ENCODE measurements at places on chromosomes 7 and 10.

DNA sequence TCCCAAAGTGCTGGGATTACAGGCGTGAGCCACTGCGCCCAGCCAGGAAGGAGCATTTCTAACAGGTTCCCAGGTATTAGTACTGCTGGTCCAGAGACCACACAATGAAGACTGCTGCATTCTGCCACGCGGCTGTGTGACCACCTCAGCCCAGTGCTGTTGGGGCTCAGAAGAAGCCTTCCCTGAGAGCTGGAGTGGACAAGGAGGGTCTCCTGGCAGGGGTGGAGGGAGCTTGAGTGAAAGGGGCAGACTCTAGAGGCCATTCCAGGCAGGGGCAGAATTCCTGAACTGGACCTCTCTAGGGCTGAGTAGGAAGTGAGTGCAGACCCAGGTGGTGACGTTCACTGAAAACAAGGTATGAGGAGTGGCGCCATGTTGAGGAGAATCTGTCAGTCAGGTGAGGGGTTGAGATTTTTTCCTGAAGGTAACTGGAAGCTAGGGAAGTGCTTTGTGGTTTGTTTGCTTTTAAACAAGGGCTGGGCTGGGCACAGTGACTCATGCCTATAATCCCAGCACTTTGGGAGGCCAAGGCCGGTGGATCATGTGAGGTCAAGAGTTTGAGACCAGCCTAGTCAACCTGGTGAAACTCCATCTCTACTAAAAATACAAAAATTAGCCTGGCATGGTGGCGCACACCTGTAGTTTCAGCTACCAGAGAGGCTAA is 67.6 kb downstream of the TACC2 start:
- DNase-seq = no peak

GRCh38 chr7:25503306-25503705 is 275.0 kb upstream of the NPVF start:
- DNase-seq = no peak

DNA sequence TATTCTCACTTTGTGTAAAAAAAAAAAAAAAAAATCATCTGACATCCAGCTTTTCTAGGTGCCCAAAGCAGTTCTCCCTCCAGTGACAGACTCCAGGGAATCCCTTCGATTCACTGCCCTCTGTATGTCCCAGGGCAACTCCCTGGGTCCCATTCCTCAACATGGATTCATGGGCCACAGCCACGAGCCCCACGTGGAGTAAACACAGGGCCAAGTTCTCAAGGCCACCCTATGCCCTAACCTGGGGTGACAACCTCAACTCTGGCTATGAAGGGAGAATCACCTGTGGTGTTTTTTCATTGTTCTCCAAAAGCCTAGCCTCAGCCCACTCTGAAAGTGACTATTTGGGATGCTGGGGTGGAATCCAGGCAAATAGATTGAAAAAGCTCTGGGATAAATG is 3.4 kb downstream of the BNIP3 start:
- no peak for DNase-seq

DNA sequence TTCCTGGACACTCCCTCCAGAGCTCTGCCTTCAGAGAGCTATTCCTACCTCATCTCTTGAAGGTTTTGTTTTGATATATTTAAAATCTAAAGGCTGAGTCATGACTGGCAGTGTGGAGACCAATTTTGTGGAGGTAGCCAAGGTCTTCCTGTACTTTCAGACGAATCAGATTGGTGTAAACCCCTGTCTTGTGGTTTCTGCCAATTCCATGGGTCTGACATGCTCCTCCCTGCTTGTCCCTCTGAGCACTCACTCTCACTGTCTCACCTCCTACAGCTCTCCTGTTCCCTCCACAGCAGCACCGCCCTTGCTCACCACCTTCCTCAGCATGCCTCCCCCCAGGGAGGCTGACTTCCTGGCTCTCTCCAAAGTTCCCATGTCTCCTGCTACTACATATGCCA is 179.8 kb downstream of the NPSR1 start:
- DNase-seq = no peak

GRCh38 chr7:127504715-127505114 is 80.7 kb downstream of the GCC1 start:
- DNase-seq = no peak

DNA sequence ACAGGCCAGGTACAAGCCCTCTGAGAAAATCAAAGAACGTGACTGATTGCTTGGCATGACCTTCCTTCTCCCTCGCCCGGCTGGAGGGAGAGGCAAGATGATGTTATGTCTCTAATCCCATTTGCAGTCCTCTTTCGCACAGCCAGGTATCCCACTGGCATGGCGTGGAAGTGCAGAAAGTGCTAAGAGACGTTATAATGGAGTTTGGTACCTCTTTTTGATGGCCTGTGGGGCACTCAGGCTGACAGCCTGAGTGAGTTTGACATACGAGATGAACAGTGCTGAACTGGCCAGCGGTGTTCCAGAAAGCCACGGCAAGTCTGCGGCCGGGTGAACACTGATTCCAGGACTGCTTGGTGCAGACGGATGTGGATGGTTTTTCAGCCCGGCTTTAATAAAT is 241.6 kb downstream of the RAB11FIP2 start:
- DNase-seq = no peak

DNA sequence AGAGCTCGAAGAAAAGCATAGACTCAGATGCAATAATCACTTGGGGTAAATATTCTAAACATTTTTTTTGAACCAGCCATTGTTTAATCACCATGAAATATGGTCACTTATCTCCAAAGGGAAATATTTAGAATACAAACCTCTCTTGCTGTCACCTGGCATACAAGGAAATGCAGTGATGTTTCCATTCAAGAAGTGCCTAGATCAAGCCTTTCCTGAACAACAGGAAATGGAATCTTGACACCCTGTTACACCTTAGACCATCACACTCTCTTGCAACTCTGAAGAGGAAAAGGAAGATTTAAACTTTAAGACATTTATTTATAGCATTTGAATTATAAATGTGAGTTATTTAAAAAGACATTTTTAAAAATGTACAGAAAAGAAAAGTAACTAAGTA is 263.0 kb upstream of the BMPER start:
- DNase-seq = no peak

DNA sequence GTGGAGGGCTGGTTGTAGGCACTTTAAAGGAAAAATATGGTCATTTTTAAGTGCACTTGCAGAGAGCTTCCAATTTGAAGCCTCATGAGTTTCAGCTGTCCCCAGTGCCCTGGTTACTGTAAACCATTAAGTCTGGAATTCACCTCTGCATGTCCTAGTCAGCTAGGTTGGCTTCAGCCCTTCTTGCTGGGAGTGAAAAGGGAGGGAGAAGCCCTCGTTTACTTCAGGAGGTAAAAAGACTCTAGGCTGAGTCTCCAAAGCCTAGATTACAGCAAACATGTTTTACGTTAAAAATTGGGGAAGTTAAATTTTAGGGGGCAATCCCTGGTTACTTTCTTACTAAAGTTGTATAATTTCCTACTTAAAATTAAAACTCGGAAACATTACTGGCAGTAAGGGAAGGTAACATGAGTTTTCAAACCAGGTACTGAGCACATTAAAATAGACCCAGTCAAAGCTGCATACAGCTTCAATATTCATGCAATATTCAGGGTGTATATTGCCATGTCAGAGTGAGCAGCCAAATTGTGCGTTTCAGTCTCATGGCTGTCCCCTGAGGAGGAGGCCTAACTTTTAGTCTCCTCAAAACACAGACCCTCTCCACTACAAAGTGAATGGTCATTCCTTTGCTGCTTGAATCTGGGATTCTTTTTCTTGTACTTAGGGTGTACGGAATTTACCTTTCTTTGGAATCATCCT is 156.7 kb downstream of the PRKG1 start:
- DNase-seq = no peak

DNA sequence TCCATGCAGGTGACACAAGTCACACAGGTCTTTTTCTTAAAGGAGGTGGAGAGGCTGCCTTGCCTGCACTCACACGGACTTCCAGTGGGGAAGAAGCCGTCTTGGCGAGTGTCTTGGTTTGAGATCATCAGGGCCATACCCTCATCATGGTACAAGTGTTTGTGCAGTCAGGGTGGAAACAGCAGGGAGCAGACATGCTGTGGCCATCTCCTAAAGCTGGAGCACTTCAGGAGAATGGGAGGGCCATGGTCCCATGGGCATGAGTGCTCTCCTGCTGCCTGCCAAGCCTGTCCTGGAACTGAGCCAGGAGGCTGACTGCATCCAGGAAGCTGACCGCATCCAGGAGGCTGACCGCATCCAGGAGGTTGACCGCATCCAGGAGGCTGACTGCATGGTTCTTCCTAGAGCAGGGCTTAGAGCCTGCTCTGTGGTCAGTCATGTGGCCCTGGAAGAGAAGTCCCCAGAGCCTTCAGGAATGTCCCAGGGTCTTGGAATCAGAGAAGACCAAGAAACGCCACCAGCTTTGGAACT is 98.4 kb downstream of the ADARB2 start:
- no peak for DNase-seq

- no peak for DNase-seq
Observed at GRCh38 chr10:76086170-76086760, 654.8 kb downstream of the LRMDA start.

- DNase-seq = no peak
Observed at GRCh38 chr10:54081950-54082349, 719.1 kb downstream of the PCDH15 start.

DNA sequence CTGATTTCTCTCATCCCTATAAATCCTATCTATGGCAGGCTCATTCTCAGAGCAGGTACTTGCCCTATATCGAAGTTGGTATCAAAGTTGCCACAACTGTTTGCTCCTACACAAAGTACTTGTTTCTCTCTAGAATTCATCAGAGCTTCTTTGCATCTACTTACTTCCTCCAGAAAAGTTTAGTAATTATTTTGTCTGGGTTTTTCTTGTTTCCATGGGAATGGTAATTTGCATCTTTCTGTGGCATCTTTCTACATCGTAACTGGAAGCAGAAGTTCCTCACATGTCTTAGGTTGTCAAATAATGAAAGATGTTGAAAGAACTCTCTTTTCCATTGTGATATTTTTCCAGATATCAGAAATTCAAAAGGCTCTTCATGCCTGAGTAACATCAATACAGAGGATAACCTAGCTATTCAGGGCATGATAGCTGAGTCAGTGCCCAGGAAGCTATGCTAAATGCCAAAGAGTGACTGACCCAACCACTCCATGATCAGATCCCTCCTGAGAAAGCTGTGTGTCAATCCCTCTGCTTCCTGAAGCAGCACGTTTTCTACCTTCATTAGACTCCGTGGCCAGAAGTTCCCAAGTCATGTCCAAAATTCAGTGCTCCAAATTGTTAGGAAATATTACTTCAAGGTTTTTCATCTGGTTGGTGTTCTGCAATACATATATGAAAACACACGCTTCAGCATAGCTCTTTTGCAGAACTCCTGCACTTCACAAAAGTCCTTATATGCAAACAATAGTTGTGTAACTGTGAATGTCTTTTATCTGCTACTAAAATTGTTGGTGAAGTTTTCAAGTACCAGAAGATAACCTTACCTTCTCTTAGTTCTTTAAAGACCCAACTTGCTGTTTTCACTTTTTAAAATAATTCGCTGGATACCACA is 216.5 kb downstream of the VTI1A start:
- DNase-seq = no peak

DNA sequence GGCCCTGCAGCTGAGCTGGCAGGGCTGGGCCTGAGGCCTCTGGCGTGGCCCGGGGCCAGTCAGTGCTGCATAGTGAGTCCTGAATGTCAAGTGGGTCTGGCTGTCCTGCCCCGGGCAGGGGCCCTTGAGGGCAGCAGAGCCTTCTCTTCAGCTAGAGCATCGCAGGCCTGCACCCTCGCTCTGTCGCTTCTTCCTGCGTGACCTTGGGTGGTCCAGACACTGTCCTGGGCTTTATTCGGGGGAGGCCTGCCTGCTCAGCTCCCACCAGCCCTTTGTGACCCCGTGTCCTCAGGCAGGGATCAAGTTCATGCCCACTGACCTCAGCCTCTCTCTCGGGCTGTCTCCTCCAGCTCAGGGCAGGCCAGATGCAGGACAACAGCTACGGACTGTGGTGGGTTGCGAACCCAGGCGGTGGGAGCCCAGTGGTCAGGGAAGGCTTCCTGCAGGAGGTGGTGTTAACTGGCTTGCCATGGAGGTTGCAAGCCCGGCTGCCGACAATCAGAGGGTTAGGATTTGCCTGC is 3.4 kb downstream of the TTYH3 start:
- DNase-seq = no peak

DNA sequence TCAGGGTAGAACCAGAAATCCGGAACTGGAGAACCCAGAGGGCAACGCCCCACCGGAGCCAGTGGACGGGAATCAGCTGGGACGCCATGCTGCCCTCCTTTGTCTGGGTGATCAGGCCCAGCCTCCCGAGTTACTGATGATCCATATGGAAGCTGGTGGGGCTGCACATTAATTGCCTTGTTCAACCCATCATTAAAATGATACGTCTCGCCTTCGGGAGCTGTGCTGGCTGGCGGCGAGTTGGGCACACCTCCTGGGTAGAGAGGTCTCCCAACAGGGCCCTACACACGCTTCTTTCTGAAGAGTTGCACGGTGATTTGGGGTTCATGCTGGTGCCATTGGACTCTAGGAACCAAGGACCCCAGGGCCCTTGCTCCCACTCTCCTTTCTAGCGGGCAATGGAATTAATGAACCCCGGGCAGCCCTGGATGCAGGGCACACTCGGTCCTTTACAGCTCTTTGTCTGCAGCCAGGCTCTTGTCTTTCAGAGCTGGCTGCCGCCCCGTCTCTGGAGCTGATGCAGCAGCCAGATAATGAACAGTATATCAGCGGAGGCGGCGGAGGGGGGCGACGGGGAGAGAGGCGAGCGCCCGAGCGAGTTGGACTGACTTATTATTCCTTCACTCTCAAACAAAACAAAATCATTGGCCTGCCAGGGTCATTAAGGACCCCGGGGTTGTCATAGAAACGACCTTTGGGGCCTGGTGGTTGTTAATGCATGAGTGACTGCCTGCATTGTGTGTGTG is 412.2 kb upstream of the ZMIZ1 start:
- no peak for DNase-seq

DNA sequence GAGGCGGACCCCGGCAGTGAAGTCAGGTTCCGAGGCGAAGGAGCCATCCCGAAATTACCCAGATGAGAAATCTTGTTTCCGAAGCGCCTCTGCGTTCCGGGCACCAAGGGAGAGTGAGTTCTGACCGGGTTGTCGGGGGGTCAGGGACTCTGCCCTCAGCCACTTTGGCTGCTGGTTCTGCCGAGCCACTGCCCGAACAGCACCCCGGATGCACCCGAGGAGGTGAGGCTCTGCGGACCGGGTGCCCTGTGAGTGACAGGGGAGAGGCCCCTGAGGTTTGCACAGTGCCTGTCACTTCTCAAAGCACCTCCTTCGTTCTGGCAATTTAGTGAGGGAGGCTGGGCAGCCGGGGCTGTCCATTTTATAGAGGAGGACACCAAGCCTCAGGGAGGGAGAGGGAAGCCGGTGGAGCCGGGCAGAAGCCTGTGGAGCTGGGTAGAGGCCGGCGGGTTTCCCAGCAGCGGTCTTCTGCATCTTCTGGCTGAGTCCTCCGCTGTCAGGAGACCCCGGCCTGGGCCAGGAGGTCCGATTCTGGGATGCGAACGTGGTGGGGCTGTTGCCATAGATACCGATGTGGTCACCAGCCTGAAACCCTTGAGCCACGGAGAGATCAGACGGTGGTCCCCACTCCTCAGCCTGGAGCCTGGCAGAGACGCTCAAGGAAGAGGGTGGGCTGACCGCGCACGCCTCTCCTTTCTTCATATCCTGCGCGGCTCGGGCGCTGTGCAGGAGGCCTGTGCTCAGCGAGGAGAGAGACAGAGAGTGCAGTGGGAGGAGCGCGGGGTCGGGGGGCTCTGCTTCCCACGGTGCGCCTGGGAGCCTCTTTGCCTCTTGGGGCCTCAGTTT is 18.9 kb upstream of the SHH start:
- DNase-seq = no peak

All from stimulated activated naive B cell treated with anti-CD40 and anti-IgM and Interleukin-4, amounts not matched to agents 10 μg/mL and 1 μg/mL and 100 μg/mL, for 72 hours (primary cell).